ENCODE measurements at places on chromosomes 11 and 22.

DNA sequence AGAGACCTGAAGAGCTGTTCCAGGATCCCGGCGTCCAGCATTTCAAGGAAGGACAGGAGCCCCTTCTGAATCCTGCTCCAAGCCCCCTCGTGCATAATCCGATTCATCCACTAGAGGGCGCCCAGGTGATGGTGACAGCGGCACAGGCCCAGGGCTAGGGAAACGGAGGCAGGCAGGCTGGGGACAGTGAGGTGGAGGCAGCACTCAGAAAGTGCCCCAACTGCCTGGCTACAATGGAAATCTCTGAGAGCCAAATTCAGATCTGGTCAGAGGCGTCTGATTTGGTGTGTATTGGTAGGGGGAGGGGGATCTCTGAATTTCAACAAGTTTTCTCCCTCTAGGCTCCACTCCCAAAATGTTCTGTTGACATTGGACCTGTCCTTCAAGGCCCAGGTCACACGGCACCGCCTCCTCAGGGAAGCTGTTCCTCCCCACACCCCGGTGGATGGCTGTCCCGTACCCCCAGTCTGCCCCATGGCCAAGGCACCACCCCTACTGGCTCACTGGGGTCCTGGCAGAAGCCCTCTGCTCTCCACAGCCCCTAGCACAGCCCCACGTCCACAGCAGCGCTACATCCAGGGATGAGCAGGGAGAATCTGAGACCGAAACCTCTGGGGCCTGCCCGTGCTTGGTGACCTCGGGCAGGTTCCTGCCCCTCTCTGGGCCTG lies 142.9 kb downstream of the CRYBB2 start:
- peak; percentile 63 for DNase-seq

GRCh38 chr22:42067671-42068251 lies 2.9 kb downstream of the NAGA start:
- no peak for DNase-seq

GRCh38 chr11:120184946-120185705 lies 25.7 kb upstream of the OAF start:
- DNase-seq, result no peak

DNA sequence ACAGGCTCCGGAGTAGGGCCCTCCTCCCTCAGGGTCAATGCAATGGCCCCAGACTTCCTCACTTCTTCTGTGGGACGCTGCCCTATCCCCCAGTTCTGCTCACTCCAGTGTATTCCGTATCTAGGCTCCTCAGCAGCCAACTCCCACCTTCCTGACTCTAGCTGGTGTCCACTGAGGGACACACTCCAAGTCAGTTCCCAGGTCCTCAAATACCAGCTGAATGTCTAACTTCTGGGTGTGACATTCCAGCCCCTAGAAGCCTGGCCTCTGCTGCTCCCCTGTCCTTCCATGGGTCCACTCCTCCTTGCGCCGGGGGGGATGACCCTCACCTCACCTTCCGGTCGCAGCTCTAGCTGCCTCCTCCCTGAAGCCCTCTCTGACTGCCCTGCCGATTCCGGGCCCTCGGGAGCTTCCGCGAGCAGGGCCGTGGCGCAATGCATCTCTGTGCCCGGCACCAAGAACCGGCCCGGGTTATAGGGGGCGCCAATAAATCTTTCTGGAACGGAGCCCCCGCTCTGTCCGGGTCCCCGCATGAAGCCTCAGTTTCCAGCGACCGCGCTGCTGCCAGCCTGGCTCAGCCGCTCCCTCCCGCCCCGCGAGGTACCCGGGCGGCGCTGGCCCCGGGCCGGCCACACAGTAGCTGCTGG lies 15.4 kb downstream of the BAD start:
- no peak for DNase-seq

GRCh38 chr11:111586388-111586831 lies 15.8 kb upstream of the SIK2 start:
- DNase-seq, result no peak

- DNase-seq, result no peak
These were observed 32.7 kb downstream of the ARHGAP42 start for GRCh38 chr11:100719809-100720221.

- no peak for DNase-seq
These were observed 61.7 kb downstream of the ME3 start for GRCh38 chr11:86610559-86611341.

GRCh38 chr11:73402834-73403185 lies 26.6 kb downstream of the RELT start:
- DNase-seq, result no peak

DNA sequence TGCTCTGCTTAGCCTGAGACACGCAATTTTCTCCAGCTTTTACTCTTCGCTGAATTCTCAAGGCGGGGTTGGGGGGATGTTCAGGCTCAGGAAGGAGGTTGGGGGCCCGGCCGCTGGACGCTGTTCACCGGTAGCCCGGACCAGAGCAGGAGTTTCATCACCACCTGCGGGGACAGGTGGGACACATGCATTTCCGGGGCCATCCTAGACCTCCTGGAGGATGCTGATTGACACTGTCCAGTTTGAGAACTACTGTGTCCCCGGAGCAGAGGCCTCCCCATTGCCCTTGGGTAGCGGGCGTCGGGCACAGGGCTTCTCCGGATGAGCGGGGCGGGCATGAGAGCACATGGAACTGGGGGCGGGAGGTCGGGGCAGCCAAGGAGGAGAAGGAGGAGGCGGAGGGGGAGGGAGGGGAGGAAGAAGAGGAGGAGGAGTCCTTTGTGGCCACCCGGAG lies 144.0 kb upstream of the GRK3 start:
- DNase-seq, result no peak

GRCh38 chr11:44790211-44790610 lies 63.4 kb downstream of the TSPAN18 start:
- no peak for DNase-seq

GRCh38 chr22:48491451-48491941 lies 1336.2 kb downstream of the BRD1 start:
- no peak for DNase-seq

DNA sequence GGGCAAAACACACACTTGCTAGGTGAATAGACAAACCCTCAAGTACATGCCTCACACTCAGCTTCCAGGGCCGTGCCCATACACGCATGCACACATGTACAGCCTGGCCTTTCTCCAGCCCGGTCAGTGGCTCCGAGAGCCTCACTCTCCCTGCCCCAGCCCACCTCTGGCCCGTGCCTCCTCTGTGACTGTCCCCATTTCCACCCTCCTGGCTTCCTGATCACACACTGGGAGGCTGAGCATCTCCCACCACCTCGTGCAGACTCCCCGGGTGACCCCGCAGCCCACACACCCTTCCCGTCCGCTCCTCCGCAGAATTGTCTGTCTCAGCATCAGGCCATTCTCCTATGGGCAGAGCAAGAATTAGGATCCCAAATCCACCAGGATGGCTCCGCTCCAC lies 634.1 kb downstream of the TBC1D22A start:
- no peak for DNase-seq

DNA sequence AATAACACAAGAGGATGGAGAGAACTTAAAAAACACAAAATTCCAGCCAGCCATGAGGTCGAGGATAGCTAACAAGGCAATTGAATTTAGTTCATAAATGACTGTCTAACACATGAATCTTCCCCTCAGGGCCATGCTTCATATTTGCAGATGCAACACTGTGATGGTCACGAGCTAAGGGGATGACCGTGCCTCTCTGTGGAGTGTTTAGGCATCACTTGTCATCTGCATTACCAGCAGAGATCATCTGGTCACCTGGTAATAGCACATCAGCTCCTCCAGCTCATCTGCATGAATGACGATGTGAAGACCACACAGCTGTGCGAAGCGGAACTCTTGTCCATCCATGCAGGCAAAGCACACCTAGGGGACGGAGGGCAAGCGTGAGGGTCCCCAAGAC lies 20.9 kb upstream of the SLC25A1 start:
- no peak for DNase-seq
